ENCODE measurements at places on chromosomes 5 and 9.

GRCh38 chr5:127887282-127887681 lies 184.1 kb downstream of the CCDC192 start:
- DNase-seq, result no peak

- DNase-seq, result no peak
These were observed 435.8 kb downstream of the CTNND2 start for GRCh38 chr5:11468334-11469039.

DNA sequence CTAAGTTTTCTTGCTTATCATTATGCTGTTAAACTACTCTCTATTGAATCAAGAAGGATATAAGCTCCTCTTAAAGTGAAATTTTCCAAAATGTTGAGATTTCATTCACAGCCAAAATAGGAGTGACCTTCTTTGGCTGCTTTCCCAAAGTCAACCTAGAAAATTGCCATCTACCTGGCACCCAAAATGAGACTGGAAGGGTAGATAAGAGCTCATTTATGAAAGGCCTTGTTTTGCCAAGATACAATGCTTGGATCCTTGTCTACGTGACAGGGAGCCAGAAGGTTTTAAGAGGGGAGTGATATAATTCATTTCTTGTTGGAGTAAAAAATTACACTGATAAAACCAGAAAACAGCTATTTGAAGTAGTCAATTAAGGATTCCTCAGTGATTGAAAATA lies 287.1 kb downstream of the IZUMO3 start:
- no peak for DNase-seq

- DNase-seq, result no peak
These were observed 45.8 kb upstream of the TXNDC8 start for GRCh38 chr9:110383491-110383890.

- no peak for DNase-seq
These were observed 52.9 kb upstream of the VCAN start for GRCh38 chr5:83418356-83419321.

DNA sequence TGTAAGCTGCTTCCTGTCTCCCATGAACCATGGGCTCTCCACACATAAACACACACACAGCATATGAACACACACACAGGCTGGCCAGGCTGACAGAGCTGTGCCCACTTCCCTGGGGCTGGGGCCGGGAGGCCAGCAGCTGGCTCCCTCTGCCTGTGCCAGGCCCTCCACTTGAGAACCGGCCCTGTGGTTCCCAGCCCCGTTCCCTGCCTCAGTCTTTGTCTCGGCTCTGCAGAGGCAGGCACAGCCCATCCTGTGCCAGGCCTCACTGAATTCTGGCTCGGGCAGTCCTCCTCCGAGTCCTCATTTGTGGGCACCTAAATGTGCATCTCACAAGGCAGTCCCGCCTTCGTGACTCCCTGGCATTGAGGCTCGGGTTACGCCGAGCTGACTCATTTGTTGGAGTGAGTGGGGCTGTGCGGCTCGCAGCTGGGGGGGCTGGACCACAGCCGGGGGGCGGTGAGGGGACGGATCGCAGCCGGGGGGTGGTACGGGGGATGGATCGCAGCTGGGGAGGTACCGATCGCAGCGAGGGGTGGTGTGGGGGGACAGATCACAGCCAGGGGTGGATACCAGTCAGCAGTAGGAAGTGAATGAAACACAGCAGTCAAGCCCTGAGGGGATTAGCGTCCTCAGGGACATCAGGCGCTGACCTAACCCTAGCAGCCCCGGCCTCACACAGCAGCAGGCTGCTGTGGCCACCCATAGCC lies 72.3 kb downstream of the PSMB7 start:
- no peak for DNase-seq

DNA sequence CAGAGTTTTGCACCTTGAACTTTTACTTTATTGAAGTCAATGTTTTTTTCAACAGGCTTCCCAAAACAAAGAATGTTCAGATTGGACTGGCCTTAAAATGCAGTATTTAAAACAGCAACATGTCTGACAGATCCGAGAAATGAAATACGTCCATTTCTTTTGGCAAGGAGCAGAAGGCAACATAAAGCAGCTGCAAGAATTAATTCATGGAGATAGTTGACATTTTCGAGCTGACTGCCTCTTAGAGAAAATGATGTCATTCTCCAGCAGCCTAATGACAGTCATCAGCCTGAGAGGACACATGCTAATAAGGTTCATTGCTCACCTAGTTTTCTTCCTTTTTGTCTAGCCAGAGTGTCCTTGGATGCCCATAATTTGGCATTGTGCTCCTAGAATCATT lies 232.2 kb upstream of the SEMA6A start:
- DNase-seq, result no peak

GRCh38 chr5:39648848-39649227 lies 224.1 kb upstream of the DAB2 start:
- DNase-seq, result no peak

DNA sequence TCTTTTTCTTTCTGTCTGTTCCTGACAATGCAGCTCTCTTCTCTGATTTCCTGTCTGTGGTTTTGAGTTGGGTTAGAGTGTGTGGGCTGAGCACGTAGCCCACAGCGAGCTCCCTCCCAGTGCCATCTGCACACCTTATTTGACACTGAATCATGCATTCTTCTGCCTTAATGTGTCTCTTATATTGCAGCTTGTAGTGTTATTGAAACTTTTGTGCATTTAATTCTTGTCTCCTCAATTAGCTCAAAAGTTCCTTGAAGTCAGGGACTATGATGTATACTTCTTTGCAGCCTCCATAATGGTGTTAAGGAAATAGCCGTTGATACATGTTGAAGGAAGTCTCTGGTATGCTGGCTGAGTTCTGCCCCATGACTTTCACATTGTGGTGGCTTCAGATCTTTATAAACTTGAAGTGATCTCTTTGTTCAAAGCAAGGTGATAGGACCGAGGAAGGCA lies 576.2 kb upstream of the CLINT1 start:
- DNase-seq, result no peak

DNA sequence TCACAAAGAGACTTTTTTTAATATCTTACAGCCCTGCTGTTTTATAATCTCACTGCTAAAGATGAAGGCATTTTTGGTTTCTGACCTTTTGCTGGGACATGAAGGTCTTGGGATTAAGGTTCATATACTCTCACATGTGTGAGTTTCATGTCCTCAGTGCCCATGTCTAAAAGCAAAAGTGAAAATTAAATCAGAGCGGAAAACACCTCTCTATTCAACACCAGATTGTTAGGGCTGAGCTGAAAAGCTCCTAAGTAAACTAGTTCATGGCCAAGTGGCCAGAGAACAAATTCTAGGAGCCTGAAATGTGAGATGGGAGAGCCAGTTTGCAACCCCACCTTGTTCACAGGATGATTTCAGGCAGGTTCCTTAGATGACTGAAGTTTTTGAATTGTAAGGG lies 110.9 kb downstream of the GRIA1 start:
- DNase-seq, result no peak

- DNase-seq, result no peak
These were observed 435.1 kb upstream of the CDH9 start for GRCh38 chr5:27473307-27474046.

All from stimulated activated CD4-positive, alpha-beta T cell treated with anti-CD3 and anti-CD28 coated beads, Interleukin-1b, Interleukin-23, amount 100 ng/mL, for 24 hours (primary cell).